ENCODE measurements at places on chromosomes 7 and 10. TPM values are rescaled to one million over a fixed set of nuclear protein-coding genes. Genes with fewer than 3 reads are reported as not detected.

DHTKD1 gene
- total RNA-seq = 17.8 TPM

POLR2J gene
- 46.5 TPM for total RNA-seq

LRIT1 gene
- total RNA-seq = not detected

SLC39A12 gene
- not detected for total RNA-seq

OLAH gene
- 4.0 TPM for total RNA-seq

NME8 gene
- not detected for total RNA-seq

DNA sequence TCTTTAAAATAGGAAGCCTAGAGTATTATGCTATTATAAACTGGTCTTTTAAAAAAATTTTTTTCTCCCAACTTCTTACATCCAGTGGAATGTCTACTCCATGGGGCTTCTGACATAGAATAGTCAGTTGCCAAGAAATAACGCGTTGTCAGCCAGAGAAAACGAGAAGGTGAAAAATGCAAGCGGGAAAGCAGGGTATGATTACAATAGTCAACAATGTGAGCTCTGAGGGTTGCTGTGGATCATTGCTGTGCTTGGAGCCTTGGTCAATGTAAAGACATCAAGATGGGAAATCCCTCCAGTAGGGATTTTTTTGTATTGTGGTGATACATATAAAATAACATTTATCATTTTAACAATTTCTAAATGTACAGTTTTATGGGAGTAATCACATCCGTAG lies 27.6 kb upstream of the PLPP4 start:
- no peak overlapping the region for H3K4me3 ChIP-seq
- H3K4me1 ChIP-seq = no peaks in the 10 kb centered on the region
- H3K27ac ChIP-seq = no peak overlapping the region
- H3K36me3 ChIP-seq = no peaks in the 10 kb centered on the region
- peaks cover 18% of the 10 kb centered on the region for H3K27me3 ChIP-seq

DNA sequence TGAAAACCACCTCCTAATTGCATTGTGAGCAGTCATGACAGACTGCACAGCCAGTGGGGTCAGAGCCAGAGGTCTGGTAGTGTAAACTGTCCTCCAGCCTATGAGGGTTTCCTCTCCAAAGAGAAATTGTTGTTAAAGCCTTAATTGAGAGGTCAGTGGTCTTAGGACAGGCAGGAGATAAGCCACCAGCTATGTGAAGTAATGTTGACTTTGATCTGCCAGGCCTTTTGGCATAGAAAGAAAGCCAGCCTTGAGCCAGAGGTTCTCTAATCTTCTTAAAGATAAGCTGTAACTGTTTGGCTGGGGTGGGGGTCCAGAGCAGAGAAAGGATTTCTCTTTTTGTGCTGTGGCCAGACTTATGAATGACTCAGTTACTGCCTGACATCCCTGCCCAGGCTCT lies 248.4 kb downstream of the WDR11 start:
- DNase-seq = no peak
- H3K27ac ChIP-seq = no peak overlapping the region
- no peaks in the 10 kb centered on the region for H3K27me3 ChIP-seq

GRCh38 chr7:71735961-71736556 lies 604.1 kb downstream of the GALNT17 start:
- DNase-seq = peak; percentile 41
- H3K4me3 ChIP-seq = no peak overlapping the region
- no peaks in the 10 kb centered on the region for H3K36me3 ChIP-seq
- no peaks in the 10 kb centered on the region for H3K27me3 ChIP-seq
- H3K27ac ChIP-seq = no peak overlapping the region
- no peaks in the 10 kb centered on the region for H3K4me1 ChIP-seq

GRCh38 chr7:3453398-3453797 lies 152.3 kb downstream of the SDK1 start:
- H3K36me3 ChIP-seq = no peaks in the 10 kb centered on the region
- DNase-seq = no peak
- H3K27me3 ChIP-seq = peaks cover 11% of the 10 kb centered on the region
- H3K4me1 ChIP-seq = no peaks in the 10 kb centered on the region
- H3K4me3 ChIP-seq = no peak overlapping the region
- no peak overlapping the region for H3K27ac ChIP-seq

- peak; percentile 25 for DNase-seq
- H3K4me1 ChIP-seq = peaks cover 49% of the 10 kb centered on the region
- H3K36me3 ChIP-seq = peaks cover 12% of the 10 kb centered on the region
- peak overlapping the region; percentile 38 for H3K27ac ChIP-seq
- H3K27me3 ChIP-seq = peaks cover 2% of the 10 kb centered on the region
These were observed 131.3 kb downstream of the FAM53B start for GRCh38 chr10:124612611-124613498.

DNA sequence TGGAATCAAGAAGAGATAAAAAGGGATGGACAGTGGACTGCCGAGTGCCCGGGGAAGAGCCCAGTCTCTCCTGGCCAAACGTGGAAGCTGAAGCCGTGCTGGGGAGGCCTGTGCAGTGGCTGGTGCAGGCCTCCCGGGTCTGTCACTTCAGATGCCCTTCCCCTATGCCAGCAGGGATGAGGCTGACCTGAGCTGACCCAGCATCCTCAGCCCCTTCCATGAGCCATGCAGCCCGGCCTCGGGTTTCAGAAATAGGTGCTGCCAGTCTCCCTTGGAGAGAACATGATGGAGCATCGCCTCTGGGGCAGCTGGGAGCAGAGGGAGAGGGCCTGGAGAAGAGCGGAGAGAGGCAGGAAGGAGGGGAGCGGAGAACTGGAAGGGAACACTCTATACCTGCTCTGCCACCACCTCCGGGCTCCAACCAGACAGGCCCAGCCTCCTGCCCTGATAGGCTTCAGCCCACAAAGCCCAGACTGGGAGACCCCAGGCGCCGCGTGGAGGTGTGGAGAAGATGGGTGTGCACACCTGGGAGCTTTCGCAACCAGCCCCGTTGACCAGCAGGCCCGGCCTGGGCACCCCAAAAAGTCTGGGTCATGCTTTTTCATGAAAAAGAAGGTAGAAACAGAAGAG lies 68.6 kb upstream of the PPP2R2D start:
- H3K4me3 ChIP-seq = no peak overlapping the region
- DNase-seq = no peak
- H3K4me1 ChIP-seq = no peaks in the 10 kb centered on the region
- H3K36me3 ChIP-seq = no peaks in the 10 kb centered on the region

GRCh38 chr7:143393267-143394041 lies 12.3 kb downstream of the ZYX start:
- H3K27ac ChIP-seq = peak overlapping the region; percentile 10
- peaks cover 24% of the 10 kb centered on the region for H3K4me1 ChIP-seq
- H3K36me3 ChIP-seq = peaks cover 37% of the 10 kb centered on the region
- no peak for DNase-seq
- H3K27me3 ChIP-seq = no peaks in the 10 kb centered on the region

GRCh38 chr10:44195112-44196007 lies 189.5 kb downstream of the CXCL12 start:
- no peaks in the 10 kb centered on the region for H3K4me1 ChIP-seq
- no peak overlapping the region for H3K4me3 ChIP-seq
- DNase-seq = no peak
- H3K36me3 ChIP-seq = no peaks in the 10 kb centered on the region

- no peaks in the 10 kb centered on the region for H3K27me3 ChIP-seq
- DNase-seq = no peak
- no peak overlapping the region for H3K27ac ChIP-seq
- no peaks in the 10 kb centered on the region for H3K36me3 ChIP-seq
- no peak overlapping the region for H3K4me3 ChIP-seq
- H3K4me1 ChIP-seq = no peaks in the 10 kb centered on the region
These were observed 142.1 kb downstream of the SLC25A13 start for GRCh38 chr7:96179837-96180236.

DNA sequence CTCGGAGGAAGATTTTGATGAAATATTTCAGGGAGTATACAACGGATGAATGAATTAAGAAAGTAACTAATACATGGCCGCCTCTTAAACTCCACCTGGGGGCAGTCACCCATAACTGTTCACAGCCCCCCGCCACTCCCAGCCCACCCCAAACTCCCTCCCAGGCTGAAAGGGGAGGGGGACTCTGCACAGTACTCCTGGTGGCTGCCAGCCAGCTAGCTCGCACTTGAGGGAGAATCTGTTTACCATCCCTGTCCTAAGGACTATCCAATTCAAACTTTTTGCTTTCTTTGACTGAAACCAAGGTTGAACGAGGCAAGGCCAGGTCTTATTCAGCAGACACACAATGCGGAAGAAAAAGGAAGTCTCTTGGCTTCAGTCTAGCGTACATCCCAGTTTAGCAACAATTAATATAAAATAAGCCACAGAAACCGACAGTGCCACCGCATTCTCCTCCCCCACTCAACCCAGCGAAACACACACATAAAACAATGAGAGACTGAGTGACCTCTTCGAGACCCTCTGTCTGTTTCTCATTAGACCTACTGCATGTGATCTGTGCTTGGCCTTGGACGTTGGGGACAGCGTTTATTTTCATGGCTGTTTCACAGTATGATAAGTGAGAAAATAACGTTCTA lies 219.5 kb downstream of the GLI3 start:
- no peaks in the 10 kb centered on the region for H3K27me3 ChIP-seq
- DNase-seq = no peak
- no peaks in the 10 kb centered on the region for H3K4me1 ChIP-seq
- H3K36me3 ChIP-seq = no peaks in the 10 kb centered on the region
- H3K4me3 ChIP-seq = no peak overlapping the region
- H3K27ac ChIP-seq = no peak overlapping the region

Data from activated CD4-positive, alpha-beta memory T cell treated with anti-CD3 and anti-CD28 coated beads, Interleukin-2, amount 10 ng/mL, durations not matched to agents 7 days and 5 days (primary cell).